ENCODE measurements at places on chromosomes 1 and 21.
A peak's percentile ranks its signal among the peaks of the same experiment; 100 is the strongest.

- no peak for DNase-seq
Measured at GRCh38 chr1:162327144-162327787, 49.4 kb downstream of the SPATA46 start.

DNA sequence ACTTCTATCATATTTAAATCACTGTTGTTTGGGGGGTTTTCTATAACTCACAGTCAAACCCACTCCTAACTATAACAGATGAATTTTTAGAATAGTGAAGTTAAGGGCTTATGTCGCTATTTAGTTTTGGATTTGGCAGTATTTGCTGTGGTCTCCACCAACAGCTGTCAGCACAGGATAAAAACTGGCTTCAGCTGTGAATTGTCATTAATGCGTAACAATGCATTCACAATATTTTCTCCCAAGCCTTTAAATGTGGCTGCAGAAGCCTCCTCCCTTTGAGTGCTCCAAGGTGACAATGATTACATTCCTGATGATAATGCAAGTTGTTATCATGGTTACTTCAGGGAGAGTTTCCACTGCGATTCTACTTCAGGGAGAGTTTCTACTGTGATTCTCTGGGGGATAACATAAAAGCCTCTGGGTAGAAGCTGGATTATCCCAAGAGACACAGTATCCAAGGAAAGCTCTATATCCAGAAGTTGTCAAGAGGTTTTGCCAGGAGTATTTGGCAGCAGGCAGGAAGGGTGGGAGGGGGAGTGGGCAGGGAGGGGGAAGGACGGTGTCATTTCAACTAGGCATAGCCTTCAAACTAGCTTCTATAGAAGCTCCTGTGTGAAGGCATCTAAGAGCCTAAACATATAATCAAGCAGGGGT is 14.9 kb upstream of the SMIM12 start:
- no peak for DNase-seq

- DNase-seq, result no peak
Measured at GRCh38 chr1:223756806-223757700, 44.7 kb downstream of the CAPN2 start.

GRCh38 chr1:187336441-187337168 is 507.9 kb downstream of the PLA2G4A start:
- DNase-seq, result no peak

DNA sequence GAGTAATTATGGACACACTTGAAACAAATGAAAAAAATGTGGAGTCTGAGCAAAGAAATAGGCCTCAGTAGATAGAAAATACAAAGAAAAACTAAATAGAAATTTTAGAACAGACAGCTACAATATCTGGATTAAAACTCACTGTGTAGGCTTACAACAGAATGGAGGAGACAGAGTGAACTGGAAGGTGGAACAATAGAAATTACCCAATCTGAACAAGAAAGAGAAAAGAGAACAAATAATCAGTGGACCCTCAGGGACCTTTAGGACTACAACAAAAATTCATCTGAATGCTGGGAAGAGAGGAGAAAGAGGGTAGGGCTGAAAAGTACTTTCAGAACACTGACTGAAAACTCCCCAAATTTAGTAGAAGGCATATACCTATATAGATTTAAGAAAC is 90.0 kb downstream of the POU2F1 start:
- DNase-seq, result no peak

DNA sequence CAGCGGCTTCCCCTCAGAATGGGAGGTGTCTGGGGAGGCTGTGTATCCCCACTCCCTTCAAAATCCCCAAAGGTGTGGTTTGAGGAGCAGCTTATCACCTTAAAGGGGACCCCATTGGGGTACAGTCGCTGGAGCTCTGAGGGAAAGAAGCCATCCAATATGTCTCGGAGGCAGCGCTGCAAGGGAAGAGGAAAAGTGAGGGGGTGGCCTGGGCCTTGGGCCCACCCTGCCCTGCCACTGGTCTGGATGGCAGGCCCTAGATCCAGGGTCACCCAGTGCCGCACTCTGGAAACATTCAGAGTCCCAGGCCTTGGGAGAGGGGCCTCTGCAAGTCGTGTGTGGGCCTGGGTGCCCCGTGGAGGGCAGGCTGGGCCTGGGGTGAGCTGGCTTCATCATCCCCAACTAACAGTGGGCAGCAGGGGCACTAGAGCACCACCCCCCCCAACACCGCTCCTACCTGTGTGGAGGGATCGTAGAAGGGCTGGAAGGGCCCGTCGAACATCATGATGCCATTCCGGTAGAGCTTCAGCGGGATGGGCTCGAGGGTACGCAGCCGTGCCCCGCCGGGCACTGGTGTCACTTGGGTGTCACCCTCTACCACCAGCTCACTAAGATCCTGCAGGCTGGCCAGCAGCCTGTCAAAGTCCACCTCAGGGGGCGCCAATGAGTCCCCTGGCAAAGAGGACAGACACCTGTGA is 5.6 kb downstream of the SH3BGRL3 start:
- peak; percentile 52 for DNase-seq

- DNase-seq, result no peak
Measured at GRCh38 chr1:43824795-43825194, 108.8 kb upstream of the ARTN start.

DNA sequence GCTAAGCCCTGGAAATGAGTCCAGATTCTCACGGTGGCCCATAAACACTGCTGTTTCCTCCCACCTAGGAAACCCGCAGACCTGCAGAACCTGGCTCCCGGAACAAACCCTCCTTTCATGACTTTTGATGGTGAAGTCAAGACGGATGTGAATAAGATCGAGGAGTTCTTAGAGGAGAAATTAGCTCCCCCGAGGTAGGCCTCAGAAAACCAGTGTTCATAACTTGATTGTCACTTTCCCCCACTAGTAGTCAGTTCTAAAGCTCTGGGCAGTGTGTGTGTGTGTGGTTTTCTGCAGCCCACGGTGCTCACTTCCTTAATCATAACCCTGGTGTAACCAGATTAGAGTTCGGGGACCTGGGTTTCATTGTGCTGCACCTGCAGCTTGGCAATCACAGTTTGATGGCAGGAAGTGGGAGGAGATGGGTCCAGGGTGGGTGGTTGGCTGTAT is 39.1 kb downstream of the CLIC6 start:
- DNase-seq, result peak; percentile 21

GRCh38 chr1:151175041-151175741 is 590 bp downstream of the TMOD4 start:
- no peak for DNase-seq

- DNase-seq, result no peak
Measured at GRCh38 chr1:115955228-115955627, 21.1 kb upstream of the SLC22A15 start.

- no peak for DNase-seq
Measured at GRCh38 chr1:242128951-242129502, 130.1 kb upstream of the MAP1LC3C start.

GRCh38 chr1:245211035-245211749 is 56.4 kb downstream of the KIF26B start:
- no peak for DNase-seq

- DNase-seq, result no peak
Measured at GRCh38 chr1:208654241-208654640, 410.1 kb upstream of the PLXNA2 start.

GRCh38 chr1:61087571-61087970 is 5.2 kb downstream of the NFIA start:
- DNase-seq, result no peak

GRCh38 chr1:171501305-171502024 is 16.1 kb downstream of the PRRC2C start:
- no peak for DNase-seq

DNA sequence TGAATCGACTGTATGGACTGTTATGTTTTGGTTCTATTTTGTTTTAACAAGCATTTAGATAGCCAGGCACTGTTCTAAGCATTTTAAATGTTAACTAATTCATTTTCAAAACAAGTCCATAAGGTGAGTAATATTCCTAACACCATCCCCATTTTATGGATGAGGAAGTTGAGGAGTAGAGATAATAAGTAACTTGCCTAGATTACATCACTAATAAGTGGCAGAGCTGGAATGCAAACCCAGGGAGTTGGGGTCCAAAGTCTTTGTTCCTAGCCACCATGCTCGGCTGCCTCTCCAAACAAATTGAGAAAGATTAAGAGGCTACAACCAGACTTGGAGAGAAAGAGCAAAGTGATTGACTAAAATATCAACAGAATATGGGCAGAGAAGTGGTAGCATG is 12.6 kb upstream of the LEPR start:
- no peak for DNase-seq

- no peak for DNase-seq
Measured at GRCh38 chr1:95309031-95309471, 75.0 kb downstream of the RWDD3 start.

- no peak for DNase-seq
Measured at GRCh38 chr1:55015731-55016620, 17.2 kb downstream of the BSND start.

DNA sequence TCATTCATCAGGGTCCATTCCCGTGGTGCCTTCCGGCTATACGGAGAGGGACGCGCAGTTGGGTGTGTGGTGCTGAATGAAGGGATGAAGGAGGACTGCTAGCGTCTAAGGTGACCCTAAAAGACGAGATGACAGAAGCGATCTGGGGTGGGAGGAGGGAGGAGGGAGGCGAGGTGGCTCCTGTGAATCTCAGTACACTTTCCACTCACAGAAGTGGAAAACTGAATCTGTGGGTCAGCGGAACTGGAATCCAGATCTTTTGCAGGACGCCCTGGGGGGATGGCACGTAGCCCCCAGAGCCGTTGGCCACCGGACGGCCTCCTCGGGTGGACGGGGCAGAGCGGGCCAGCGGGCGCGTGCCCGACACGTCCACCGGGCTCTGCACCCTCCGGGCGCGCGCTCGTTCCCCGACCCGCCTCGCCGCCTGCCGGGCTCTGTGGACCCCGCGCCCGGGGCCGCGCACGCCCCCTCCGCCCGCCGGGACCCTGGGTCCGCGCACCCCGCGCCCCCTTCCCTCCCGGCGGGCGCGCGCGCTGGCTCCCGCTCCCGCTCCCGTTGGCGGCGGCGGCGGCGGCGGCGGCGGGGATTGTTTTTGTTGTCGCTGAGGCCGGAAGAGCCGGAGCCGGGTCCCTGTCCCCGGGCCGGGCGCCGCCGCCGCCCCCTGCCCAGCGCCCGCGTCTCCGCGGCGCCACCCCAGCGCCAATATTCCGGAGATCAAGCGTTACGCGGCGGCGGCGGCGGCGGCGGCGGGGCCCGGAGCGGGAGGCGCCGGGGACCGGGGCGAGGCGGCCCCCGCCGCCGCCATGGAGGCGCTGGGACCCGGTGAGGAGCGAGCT is at the start of gene AGO4:
Gene AGO4, plus strand, starts transcription at position 403 of the 836 bp plus-strand sequence. Its CDS starts 401 bp downstream, at position 804.
- DNase-seq, result peak; percentile 44

DNA sequence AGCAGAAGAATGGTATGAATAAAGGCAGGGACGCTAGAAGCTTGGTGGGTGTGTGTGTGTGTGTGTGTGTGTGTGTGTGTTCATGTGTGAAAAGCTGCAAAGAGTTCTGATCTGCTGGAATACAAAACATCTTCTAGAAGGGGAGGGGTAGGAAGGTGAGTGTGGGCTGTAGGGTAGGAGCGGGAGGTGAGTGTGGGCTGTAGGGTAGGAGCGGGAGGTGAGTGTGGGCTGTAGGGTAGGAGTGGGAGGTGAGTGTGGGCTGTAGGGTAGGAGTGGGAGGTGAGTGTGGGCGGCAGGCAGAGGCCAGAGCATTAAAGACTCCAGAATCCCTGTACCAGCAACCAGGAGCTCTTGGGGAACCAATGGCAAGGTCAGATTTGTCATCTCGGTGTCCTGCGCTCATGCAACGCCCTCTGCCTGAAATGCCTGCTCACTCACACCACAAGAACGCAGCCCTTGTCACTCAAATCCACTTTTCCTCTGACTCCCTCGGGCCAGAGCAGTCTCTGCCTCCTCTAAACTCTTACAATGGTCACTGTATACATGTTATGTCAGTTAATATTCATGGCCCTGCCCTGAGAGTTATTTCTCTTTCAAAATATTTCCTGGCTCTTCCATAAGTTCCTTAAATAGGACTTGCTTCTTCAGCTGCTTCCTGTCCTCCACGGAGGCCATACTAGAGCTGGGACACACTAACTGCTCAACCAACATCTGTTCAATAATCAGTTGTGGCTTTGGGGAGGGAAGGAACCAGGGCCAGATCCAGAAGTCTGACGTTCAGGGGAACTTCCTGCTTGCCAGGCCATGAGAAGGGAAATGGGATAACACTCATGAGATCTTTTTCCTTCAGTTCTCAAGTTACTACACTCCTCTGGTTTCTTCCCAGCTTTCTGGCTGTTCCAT is 53.6 kb upstream of the ZNF644 start:
- DNase-seq, result no peak

GRCh38 chr1:12078938-12079861 is 16.1 kb downstream of the TNFRSF8 start:
- peak; percentile 48 for DNase-seq

GRCh38 chr1:225485991-225486530 is 58.2 kb upstream of the LBR start:
- DNase-seq, result no peak

GRCh38 chr1:235941876-235942624 is 75.3 kb upstream of the LYST start:
- DNase-seq, result no peak

DNA sequence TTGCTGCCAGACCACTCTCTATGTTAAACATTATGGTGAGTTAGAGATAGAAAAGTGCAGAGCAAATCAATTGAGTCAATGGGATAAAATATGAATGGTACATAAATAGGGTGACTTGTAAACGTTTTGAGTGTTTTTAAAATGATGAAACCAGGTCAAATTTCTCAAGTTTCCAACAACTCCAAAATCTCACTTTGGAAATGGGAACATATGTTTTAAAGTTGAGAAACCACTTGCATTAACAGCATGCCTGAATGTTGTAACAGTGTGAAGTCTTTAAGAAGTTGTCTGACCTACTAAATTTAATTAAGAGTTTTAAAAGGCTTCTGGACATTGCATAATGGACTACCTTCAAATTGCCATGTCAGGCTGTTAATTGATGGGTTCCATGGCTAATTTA is 33.6 kb upstream of the RAVER2 start:
- no peak for DNase-seq

DNA sequence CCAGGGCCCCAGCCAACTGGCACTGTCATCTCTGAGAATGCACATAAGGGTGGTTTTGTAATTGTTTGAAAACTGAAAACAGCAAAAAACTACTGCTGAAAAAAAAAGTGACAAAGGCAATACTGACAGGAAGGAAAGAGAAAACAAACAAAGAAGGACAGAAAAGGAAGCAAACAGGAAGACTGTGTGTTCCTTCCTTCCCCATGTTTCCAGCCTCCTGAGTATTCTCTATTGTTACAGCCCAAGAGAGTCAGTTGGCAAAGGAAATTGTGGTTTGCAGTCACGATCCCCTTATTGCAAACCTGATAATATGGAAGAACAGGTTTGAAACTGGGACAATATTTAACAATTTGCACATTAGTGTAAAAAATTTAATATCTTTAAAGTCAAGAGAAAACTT is 1177.6 kb downstream of the PLA2G4A start:
- DNase-seq, result no peak

GRCh38 chr1:207081806-207082205 is 6.9 kb upstream of the C4BPB start:
- DNase-seq, result no peak

DNA sequence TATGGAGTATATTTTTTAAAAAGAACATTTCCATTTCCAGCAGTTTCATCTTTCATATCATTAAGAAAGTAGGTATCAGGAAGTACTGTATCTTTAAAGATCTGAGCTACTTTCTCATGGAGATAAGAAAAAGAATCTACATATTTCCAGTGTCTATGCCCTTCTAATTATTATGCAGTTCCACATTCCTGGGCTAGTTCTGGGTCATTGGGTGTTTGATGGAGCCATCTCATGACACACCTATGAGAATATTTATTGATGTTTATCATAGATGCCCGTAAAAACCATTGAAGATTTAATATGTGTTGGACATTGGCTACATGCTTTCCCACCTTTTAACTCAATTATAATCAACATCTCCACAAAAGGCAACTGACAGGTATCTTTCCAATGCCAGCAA is 21.0 kb downstream of the LCE4A start:
- DNase-seq, result no peak
